ENCODE measurements at places on chromosomes 1 and 21. TPM values are rescaled to one million over a fixed set of nuclear protein-coding genes. Genes with fewer than 3 reads are reported as not detected.
A peak's percentile ranks its signal among the peaks of the same experiment; 100 is the strongest.

DNA sequence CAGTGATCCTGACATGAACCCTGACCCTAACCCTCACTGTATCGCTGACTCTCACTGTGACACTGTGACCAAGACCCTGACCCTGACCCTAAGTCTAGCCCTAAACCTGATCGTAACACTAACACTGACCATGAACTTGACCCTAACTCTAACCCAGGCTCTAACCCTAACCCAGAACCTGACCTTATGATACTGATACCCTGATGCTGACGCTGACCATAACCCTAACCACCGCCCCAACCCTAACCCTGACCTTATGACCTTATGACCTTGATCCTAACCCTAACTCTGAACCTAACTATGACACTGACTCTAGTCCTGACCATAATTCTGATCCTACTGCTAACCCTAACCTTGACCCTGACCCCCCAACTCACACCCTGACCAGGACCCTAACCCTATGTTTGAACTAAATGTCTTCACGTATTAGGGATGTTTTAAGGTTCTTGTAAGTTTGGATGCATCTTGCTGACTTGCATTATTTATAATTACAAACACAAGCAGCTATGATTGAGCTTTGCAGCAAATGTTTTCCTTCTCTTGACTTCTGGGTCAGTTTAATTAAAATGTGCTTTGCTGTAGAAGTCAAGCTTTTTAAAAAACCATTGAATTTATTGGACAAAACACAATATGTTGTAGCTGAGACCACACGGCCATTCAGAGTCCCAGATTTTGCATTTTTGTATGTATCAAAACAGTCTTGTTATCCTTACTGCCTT, 23.9 kb upstream of the PRSS38 start:
- DNase-seq, result no peak
- no peaks in the 10 kb centered on the region for H3K36me3 ChIP-seq
- H3K4me3 ChIP-seq, result no peak overlapping the region
- no peaks in the 10 kb centered on the region for H3K27me3 ChIP-seq
- H3K4me1 ChIP-seq, result no peaks in the 10 kb centered on the region
- H3K27ac ChIP-seq, result no peak overlapping the region

GRCh38 chr21:15031790-15032357, 32.9 kb downstream of the NRIP1 start:
- no peak overlapping the region for H3K27ac ChIP-seq
- H3K4me3 ChIP-seq, result no peak overlapping the region
- no peaks in the 10 kb centered on the region for H3K27me3 ChIP-seq
- H3K36me3 ChIP-seq, result no peaks in the 10 kb centered on the region

GRCh38 chr1:19622204-19622603, 21.9 kb upstream of the NBL1 start:
- H3K36me3 ChIP-seq, result peaks cover 8% of the 10 kb centered on the region
- DNase-seq, result no peak
- H3K27ac ChIP-seq, result no peak overlapping the region
- no peaks in the 10 kb centered on the region for H3K27me3 ChIP-seq

- no peak overlapping the region for H3K4me3 ChIP-seq
- no peak for DNase-seq
- no peaks in the 10 kb centered on the region for H3K36me3 ChIP-seq
Observed at GRCh38 chr1:194024659-194025058, 838.2 kb upstream of the B3GALT2 start.

DNA sequence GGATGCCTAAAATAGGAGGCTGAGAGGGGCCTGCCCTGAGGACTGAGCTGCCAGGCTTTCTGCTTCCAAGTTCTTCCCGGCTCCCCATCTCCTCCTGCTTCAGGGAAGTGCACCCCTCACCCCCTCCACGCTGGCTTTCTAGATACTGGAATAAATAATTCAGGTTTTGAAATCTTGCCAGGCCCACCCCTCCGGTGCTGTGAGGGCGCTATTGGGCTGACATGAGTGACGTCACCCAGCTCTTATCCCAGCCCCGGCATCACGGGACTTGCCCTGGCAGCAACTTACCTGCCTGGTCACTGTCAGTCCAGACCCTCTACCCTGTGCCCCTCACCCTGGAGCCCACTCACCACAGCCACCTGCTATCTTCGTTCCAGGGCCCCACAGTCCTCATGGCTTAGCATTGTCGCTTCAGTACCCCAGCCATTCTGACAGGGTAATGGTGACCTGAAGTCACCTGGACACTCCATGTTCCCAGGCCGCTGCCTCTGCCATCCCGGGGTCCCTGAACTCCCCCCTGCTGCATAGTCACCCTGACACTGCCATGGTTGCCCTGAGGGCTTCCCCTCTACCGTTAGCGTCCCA, 819 bp upstream of the GPR3 start:
- peak; percentile 81 for DNase-seq
- no peak overlapping the region for H3K4me3 ChIP-seq
- H3K36me3 ChIP-seq, result no peaks in the 10 kb centered on the region

DNA sequence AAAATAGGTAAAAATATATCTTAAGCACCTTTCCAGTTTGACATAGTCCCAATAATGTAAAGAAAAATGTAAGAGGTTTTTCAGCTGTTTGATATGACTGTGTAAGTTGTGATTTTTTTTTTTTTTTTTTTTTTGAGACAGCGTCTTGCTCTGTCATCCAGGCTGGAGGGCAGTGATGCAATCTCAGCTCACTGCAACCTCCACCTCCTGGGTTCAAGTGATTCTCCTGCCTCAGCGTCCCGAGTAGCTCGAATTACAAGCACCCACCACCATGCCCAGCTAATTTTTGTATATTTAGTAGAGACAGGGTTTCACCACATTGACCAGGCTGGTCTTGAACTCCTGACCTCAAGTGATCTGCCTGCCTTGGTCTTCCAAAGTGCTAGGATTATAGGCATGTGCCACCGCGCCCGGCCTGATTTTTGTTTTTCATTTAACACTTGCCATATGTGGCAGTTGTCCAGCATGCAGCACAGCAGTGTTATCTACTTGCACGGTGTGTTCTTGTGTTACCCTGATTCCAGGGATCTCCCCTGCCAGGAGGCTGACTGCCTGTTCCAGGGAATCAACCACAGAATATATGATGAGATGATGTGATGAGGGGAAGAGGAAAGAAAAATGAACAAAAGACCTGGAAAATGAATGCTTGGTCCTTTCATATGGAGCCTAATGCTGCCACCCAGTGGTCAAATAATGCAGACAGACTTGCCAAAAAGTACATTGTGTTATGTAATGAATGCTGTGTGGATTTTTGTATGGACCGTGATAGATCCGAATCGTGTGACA, 79.0 kb downstream of the RAVER2 start:
- H3K27me3 ChIP-seq, result no peaks in the 10 kb centered on the region
- H3K4me1 ChIP-seq, result no peaks in the 10 kb centered on the region
- peak; percentile 75 for DNase-seq
- no peak overlapping the region for H3K4me3 ChIP-seq
- no peak overlapping the region for H3K27ac ChIP-seq

- H3K4me3 ChIP-seq, result no peak overlapping the region
- no peak for DNase-seq
- no peaks in the 10 kb centered on the region for H3K36me3 ChIP-seq
- no peaks in the 10 kb centered on the region for H3K27me3 ChIP-seq
- no peak overlapping the region for H3K27ac ChIP-seq
Observed at GRCh38 chr1:58310881-58311280, 235.6 kb downstream of the OMA1 start.

- no peaks in the 10 kb centered on the region for H3K27me3 ChIP-seq
- no peak for DNase-seq
- peaks cover 5% of the 10 kb centered on the region for H3K36me3 ChIP-seq
- no peaks in the 10 kb centered on the region for H3K4me1 ChIP-seq
Observed at GRCh38 chr1:43673261-43673660, 23.3 kb downstream of the KDM4A start.

GRCh38 chr1:112702067-112702395, 4.9 kb downstream of the RHOC start:
- peak; percentile 20 for DNase-seq
- no peaks in the 10 kb centered on the region for H3K27me3 ChIP-seq
- no peak overlapping the region for H3K27ac ChIP-seq
- no peaks in the 10 kb centered on the region for H3K4me1 ChIP-seq
- no peaks in the 10 kb centered on the region for H3K36me3 ChIP-seq
- H3K4me3 ChIP-seq, result no peak overlapping the region

DNA sequence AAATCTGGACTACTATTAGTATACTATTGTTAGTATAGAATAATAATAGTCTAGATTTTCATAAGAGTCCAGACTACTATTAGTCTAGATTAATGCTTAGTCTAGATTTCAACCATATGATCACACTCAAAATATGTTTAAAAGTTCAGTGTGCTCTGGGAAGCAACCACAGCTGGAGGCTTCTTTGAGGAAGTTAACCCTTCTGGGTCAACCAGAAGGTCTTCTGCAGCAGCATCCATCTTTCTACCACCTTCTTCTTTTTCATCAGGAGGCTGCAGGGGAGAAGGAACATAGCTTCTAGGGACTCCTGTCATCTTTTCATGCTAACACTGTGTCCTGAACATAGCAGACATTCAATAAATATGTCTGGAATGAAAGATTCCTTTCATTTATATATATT, 51.2 kb upstream of the DNAJC6 start:
- H3K27ac ChIP-seq, result no peak overlapping the region
- H3K4me1 ChIP-seq, result no peaks in the 10 kb centered on the region
- H3K4me3 ChIP-seq, result no peak overlapping the region
- H3K36me3 ChIP-seq, result no peaks in the 10 kb centered on the region
- H3K27me3 ChIP-seq, result no peaks in the 10 kb centered on the region
- DNase-seq, result no peak

NPHS2 gene
- total RNA-seq, result not detected

BLACAT1 gene
- total RNA-seq, result 0.21 TPM

CADM3 gene
- total RNA-seq, result 10.9 TPM

KISS1 gene
- total RNA-seq, result not detected
